ENCODE measurements at places on chromosomes 5 and 9.

DNA sequence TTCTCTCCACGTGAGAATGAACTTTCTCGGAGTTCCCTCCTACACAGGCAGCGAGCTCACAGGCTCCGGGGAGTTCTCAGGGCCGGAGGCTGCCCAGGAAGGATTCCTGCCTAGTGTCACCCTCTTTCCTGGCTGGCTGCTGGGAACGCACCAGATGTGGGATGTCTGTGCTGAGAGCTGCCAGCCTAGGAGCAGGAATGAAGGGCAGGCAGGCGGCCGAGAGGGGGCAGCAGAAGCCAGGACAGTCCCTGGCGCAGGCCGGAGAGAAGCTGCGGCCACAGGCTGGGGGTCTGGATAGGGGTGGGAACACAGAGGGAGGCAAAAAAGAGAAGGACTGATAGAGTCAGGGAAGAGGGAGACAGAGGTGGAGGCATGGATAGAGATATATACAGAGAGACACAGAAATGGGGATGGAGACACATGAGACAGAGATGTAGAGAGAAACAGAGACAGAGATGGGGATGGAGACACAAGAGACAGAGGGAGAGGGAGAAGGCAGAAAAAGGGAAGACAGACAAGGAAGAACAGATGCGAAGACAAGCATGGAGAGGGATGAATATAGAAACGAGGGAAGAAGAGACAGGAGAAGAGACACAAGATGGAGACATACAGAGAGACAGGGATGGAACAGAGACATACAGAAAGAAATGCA, 25.3 kb upstream of the ENHO start:
- peak; percentile 81 for DNase-seq

- no peak for DNase-seq
These were observed 118.4 kb downstream of the OXCT1 start for GRCh38 chr5:41751867-41752266.

DNA sequence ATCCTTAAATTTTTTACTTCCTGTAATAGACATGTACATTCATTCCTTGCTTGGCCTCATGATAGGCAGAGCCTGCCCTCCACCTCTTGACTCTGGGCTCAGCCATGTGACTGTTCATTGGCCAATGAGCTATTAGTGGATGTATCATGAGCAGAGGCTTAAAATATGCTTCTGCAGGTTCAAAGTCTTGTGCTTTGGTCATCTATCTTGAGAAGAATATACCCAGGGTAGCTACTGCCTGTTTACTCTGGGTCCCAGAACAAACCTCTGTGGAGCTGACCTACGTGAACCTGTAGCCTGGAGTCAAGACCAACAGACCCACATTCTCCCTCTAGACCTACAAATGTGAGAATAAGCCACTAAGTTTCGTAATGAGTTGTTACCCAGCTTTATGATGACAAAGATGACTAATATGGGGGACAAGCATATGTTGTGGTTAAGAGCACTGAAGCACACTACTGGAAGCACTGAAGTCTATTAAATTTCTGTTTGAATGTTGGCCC, 244.4 kb downstream of the MAST4 start:
- DNase-seq = no peak

- no peak for DNase-seq
These were observed 10.7 kb upstream of the PRXL2C start for GRCh38 chr9:96665789-96666188.

DNA sequence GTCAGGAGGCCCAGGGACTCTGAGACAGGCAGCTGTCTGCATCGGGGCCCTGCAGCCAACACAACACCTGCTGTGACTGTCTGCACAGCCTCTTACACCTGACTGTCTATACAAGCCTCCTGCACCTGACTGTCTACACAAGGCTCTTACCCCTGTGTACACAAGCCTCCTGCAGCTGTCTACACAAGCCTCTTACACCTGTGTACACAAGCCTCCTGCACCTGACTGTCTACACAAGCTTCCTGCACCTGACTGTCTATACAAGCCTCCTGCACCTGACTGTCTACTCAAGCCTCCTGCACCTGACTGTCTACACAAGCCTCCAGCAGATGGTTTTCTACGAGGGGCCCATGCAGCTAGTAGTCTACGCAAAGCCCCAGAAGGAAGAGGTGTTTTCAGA, 18.6 kb downstream of the IRX2 start:
- DNase-seq = no peak

DNA sequence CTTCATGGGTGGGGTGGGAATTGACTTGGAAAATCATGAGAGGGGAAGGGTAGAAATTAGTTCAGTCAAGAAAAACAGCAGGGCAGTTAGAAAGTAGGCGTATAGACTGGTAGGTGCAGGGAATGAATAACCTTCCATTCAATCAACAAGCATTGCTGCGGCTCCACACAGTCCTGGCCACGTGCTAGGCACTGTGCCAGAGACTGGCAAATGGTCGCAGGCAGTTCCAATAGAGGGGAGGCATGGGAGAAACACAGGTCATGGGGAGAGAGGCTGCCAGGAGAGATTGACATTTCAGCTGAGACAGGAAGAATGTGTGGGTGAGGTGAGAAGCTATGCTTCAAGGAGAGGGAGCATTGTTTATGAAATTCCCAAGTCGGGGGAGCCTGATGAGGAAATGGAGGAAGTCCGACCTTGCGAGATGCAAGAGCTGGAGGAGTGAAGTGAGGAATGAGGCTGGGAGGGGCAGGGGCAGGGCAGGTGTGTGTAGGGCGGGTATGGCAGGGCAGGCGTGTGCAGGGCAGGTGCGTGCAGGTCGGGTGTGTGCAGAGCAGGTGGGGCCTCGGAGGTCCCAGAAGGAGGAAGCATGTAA, 54.4 kb upstream of the PPARGC1B start:
- no peak for DNase-seq

DNA sequence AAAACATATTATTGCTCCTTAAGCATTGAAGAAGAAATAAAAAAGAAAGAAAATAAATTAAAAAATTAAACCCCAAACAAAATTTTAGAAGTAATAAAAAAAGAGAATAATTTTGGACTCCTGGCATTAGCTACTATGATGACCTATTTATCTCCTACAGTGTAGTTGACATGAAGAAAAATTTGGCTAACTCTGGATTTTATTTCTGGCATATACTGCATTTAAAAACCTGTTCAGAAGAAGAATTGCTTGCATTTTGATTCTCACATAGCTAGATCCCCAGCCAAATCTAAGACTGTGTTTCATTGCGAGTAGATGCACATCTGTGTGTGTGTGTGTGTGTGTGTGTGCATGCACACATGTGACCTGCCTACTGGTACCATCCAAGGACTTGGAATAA, 30.1 kb upstream of the GABRG2 start:
- DNase-seq = no peak

- DNase-seq = no peak
These were observed 97.1 kb downstream of the GOLPH3 start for GRCh38 chr5:32076699-32077695.

GRCh38 chr5:169343766-169344165, 42.8 kb upstream of the SLIT3 start:
- no peak for DNase-seq
